ENCODE measurements at places on chromosomes 3 and 15.

DNA sequence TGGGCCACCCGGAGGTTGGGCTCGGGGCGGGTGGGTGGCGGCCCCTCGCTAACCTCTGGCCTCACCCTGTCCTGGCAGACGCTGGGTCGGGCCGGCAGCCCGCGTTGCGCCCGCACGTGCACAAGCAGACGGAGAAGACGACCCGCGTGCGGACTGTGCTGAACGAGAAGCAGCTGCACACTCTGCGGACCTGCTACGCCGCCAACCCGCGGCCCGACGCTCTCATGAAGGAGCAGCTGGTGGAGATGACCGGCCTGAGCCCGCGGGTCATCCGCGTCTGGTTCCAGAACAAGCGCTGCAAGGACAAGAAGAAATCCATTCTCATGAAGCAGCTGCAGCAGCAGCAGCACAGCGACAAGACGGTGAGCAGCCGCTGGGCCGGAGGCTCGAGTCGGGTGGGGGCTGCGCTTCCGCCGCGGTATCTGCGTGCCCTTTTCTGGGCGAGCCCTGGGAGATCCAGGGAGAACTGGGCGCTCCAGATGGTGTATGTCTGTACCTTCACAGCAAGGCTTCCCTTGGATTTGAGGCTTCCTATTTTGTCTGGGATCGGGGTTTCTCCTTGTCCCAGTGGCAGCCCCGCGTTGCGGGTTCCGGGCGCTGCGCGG, 3.7 kb downstream of the ISL2 start:
- ATAC-seq = no peak

DNA sequence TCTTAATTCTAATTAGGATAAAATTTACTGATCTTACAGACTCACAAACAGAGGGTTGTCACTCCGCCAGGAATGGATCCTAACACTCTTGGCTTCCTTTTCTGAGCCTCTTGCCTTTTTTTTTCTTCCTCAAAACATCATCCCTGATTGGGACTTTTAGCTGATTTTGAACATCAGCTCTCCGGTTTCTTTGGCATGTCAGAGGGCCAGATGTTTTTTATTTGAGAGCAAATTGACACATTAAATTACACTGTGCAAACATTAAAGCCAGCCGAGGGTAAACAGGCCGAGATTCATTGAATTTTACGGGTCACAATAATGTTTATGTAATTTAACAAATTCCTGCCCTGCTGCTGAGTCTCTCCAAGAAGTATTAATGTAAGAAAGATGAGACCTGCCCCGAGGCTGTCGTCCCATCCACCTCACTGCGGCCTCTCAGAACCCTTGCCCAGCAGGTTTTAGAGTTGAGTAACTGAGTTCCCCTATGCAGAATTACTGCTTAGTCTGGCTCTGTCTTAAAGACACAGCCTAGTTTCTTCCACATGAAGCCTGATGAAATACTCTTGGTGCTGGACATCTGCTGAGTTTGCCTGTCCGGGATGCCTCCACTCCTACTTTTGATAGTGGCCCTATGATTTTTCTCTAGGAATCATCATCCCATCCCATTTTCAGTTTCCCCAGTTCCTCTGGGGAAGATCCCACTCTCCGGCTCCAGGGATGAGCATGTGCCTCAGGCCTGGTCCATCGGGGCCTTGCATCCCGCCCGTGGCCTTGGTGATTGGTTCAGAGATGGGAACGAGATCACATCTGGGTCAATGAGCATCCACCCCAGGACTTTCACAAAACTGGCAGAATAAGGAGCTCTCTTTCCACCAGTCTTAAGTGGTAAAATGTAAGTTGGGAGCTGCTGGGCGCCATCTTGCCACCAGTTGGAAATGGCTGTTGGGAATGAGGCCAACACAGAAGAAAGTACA, 226.6 kb upstream of the TLE3 start:
- ATAC-seq = no peak

GRCh38 chr3:48356419-48356818, 15.6 kb upstream of the FBXW12 start:
- ATAC-seq = no peak

DNA sequence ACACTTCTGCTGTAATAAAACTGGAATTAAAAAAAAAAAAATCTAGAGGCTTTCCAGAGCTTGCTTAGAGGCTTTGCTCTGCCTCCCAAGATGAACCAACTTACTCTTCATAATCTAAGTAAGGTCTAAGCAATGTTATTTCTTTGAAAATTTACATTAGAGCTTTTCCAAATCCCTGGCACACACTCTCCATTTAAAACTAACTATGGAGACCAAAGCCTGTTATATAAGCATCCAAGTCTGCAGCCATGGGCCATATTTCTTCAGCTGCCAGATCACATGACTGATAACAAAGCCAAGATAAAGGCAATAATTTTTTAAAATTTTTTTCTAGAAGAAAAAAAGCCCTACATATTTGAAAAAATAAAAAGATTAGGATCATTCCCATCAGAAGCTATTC, 55.0 kb upstream of the ARHGEF3 start:
- ATAC-seq = no peak

DNA sequence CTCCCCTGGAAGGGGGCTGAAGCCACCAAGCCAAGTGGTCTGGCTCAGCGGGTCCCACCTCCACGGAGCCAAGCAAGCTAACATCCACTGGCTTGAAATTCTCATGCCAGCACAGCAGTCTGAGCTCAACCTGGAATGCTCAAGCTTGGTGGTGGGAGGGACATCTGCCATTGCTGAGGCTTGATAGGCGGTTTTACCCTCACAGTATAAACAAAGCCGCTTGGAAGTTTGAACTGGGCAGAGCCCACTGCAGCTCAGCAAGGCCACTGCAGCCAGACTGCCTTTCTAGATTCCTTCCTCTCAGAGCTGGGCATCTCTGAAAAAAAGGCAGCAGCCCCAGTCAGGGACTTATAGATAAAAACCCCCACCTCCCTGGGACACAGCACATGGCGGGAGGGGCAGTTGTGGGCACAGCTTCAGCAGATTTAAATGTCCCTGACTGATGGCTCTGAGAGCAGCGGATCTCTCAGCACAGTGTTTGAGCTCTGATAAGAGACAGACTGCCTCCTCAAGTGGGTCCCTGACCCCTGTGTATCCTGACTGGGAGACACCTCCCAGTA, 23.2 kb upstream of the IGSF10 start:
- no peak for ATAC-seq
